Fibroblast of lung (primary cell): ENCODE measurements at places on chromosomes 6 and 20.
A peak's percentile ranks its signal among the peaks of the same experiment; 100 is the strongest.

DNA sequence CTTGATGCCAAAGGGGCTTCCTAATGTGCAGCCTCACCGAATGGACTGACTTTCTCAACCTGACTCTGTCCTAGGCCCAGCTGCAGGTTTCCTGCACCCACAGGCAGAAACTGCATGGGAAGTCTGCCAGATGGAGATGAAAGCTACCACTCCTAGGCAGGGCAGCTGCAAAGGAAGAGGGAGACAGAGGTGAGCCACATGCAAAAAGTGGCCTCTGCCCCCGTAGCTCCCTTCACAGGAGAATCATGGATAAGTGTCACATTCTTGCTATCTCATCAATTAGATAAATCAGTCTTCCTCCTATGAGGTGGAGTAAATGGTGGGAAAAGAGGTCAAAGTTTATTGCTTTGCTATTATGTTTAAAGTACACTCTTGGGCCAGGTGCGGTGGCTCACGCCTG is 191.3 kb downstream of the ALDH8A1 start:
- DNase-seq = no peak
- H3K27ac ChIP-seq = no peak overlapping the region
- H3K27me3 ChIP-seq = no peaks in the 10 kb centered on the region
- no peak overlapping the region for H3K4me3 ChIP-seq
- H3K36me3 ChIP-seq = no peaks in the 10 kb centered on the region
- H3K4me1 ChIP-seq = no peaks in the 10 kb centered on the region

DNA sequence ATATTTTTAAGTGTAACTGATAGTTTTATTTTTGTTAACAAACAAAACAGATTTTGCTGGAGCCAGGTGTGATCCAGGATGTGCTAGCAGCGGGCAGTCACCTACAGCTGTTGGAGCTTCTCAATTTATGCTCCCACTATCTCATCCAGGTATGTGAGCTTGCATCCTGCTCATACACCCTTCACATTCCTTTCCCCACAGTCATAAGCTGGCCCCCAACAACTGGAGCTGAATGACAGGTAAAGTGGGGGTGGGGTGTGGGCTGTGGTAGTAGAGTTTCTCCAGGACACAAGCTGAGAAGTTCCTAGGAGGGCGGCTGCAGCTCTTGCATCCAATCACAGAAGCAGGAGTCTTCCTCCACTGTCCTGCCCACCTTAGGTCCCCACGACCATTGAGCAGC is 140.1 kb downstream of the KLHL32 start:
- H3K27ac ChIP-seq = no peak overlapping the region
- H3K4me1 ChIP-seq = no peaks in the 10 kb centered on the region
- peaks cover 2% of the 10 kb centered on the region for H3K27me3 ChIP-seq
- DNase-seq = no peak
- no peak overlapping the region for H3K4me3 ChIP-seq
- H3K36me3 ChIP-seq = no peaks in the 10 kb centered on the region

GRCh38 chr20:40686893-40687292 is 2.1 kb downstream of the MAFB start:
- no peaks in the 10 kb centered on the region for H3K4me1 ChIP-seq
- DNase-seq = no peak
- H3K4me3 ChIP-seq = peak overlapping the region; percentile 76
- no peak overlapping the region for H3K27ac ChIP-seq
- H3K36me3 ChIP-seq = no peaks in the 10 kb centered on the region

- H3K27ac ChIP-seq = no peak overlapping the region
- H3K4me1 ChIP-seq = peaks cover 11% of the 10 kb centered on the region
- DNase-seq = no peak
- no peaks in the 10 kb centered on the region for H3K27me3 ChIP-seq
- H3K4me3 ChIP-seq = no peak overlapping the region
Measured at GRCh38 chr6:78597966-78598365, 269.4 kb upstream of the IRAK1BP1 start.

- H3K36me3 ChIP-seq = no peaks in the 10 kb centered on the region
- H3K27ac ChIP-seq = no peak overlapping the region
- no peak overlapping the region for H3K4me3 ChIP-seq
- no peak for DNase-seq
- H3K27me3 ChIP-seq = no peaks in the 10 kb centered on the region
Measured at GRCh38 chr6:163659803-163660202, 245.3 kb downstream of the QKI start.

GRCh38 chr6:44650495-44650894 is 263.0 kb downstream of the CDC5L start:
- DNase-seq = no peak
- H3K4me3 ChIP-seq = no peak overlapping the region
- no peak overlapping the region for H3K27ac ChIP-seq
- no peaks in the 10 kb centered on the region for H3K27me3 ChIP-seq
- no peaks in the 10 kb centered on the region for H3K4me1 ChIP-seq
- no peaks in the 10 kb centered on the region for H3K36me3 ChIP-seq

- no peak overlapping the region for H3K27ac ChIP-seq
- no peaks in the 10 kb centered on the region for H3K36me3 ChIP-seq
- H3K4me1 ChIP-seq = no peaks in the 10 kb centered on the region
- no peak for DNase-seq
- H3K27me3 ChIP-seq = no peaks in the 10 kb centered on the region
- H3K4me3 ChIP-seq = no peak overlapping the region
Measured at GRCh38 chr20:30502670-30503069, 754.8 kb upstream of the DEFB115 start.

GRCh38 chr20:16974080-16974854 is 226.1 kb downstream of the OTOR start:
- H3K4me3 ChIP-seq = no peak overlapping the region
- no peaks in the 10 kb centered on the region for H3K27me3 ChIP-seq
- H3K4me1 ChIP-seq = no peaks in the 10 kb centered on the region
- no peak for DNase-seq
- no peak overlapping the region for H3K27ac ChIP-seq
- no peaks in the 10 kb centered on the region for H3K36me3 ChIP-seq

- DNase-seq = no peak
- H3K27ac ChIP-seq = no peak overlapping the region
- no peaks in the 10 kb centered on the region for H3K36me3 ChIP-seq
- H3K4me3 ChIP-seq = no peak overlapping the region
- H3K4me1 ChIP-seq = no peaks in the 10 kb centered on the region
Measured at GRCh38 chr20:20765696-20766365, 53.4 kb upstream of the RALGAPA2 start.

GRCh38 chr20:44523746-44524145 is 1.9 kb upstream of the SERINC3 start:
- H3K4me1 ChIP-seq = peaks cover 2% of the 10 kb centered on the region
- no peaks in the 10 kb centered on the region for H3K27me3 ChIP-seq
- H3K36me3 ChIP-seq = no peaks in the 10 kb centered on the region
- no peak overlapping the region for H3K27ac ChIP-seq

GRCh38 chr6:154460306-154461071 is 50.0 kb downstream of the CNKSR3 start:
- H3K4me3 ChIP-seq = no peak overlapping the region
- no peaks in the 10 kb centered on the region for H3K36me3 ChIP-seq
- H3K27ac ChIP-seq = no peak overlapping the region
- H3K27me3 ChIP-seq = no peaks in the 10 kb centered on the region
- DNase-seq = peak; percentile 55

GRCh38 chr6:15829156-15829555 is 166.3 kb upstream of the DTNBP1 start:
- H3K4me3 ChIP-seq = no peak overlapping the region
- H3K27ac ChIP-seq = no peak overlapping the region
- H3K4me1 ChIP-seq = no peaks in the 10 kb centered on the region
- H3K36me3 ChIP-seq = no peaks in the 10 kb centered on the region

DNA sequence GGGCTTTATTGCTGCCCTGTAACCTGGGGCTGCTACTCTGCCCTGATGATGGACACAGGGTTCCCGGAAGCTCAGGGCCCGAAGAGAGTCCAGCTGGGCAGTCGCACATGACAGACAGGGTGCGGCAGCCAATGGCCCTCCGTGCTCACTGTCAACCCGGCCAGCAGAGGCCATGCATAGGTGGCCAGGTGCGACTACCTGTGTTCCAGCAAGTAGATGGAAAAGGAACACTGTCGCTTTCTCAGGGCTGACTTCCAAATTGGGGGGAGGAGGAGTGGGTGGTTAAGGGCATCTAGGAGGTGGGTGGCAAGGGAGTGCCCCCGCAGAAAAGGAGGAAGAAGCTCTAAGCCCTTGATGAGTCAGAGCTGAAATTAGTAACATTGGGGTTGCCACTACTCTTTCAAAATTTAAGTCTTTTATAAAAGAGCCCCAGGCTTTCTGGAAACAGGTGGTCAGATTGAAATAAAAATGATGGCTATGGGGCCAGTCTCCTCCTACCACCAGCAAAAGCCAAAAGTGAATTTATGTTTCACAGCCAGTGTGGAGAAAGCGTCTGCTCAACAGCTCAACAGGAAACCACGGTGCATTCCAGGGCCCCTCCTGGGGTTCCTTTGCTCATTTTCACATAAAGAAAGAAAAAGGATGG is 2.3 kb upstream of the RAMACL start:
- H3K4me1 ChIP-seq = peaks cover 6% of the 10 kb centered on the region
- H3K36me3 ChIP-seq = no peaks in the 10 kb centered on the region
- no peak overlapping the region for H3K27ac ChIP-seq
- H3K27me3 ChIP-seq = no peaks in the 10 kb centered on the region
- no peak overlapping the region for H3K4me3 ChIP-seq
- DNase-seq = peak; percentile 85

DNA sequence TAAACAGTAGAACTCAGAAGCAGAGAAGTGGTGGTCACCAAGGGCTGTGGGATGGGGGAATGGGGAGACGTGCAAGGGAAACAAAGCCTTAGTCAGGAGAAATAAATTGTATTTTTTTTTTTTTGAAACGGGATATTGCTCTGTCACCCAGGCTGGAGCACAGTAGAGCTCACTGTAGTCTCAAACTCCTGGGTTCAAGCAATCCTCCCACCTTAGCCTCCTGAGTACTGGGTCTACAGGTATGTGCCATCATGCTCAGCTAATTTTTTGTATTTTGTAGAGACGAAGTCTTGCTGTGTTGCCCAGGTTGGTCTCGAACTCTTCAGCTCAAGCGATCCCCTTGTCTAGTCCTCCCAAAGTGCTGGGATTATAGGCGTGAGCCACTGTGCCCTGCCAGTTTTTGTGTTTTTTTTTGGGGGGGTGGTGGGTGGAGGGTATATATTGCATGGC is 3.4 kb downstream of the HSPA1B start:
- DNase-seq = no peak
- peak overlapping the region; percentile 42 for H3K27ac ChIP-seq
- peaks cover 2% of the 10 kb centered on the region for H3K4me1 ChIP-seq
- no peaks in the 10 kb centered on the region for H3K36me3 ChIP-seq
- H3K4me3 ChIP-seq = peak overlapping the region; percentile 35

DNA sequence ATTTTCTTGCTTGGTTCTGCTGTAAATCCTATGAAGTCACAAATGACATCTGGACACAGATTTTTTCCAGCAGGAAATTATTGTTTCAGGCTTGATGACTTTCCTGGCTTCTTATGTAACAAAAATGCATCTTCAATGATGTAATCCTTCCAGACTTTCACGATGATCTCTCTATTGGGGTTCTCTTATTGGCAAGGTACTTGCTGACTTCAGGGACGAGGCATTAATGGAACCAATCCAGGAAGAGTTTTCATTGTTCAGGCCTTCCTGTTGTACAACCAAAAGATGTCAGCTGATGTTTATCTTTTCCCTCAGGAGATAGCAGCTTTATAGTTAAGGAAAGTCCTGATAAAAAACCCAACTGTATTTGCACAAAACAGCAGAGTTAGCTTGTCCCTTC is 118.5 kb upstream of the MMS22L start:
- no peak overlapping the region for H3K4me3 ChIP-seq
- H3K27me3 ChIP-seq = no peaks in the 10 kb centered on the region
- no peaks in the 10 kb centered on the region for H3K4me1 ChIP-seq
- H3K27ac ChIP-seq = no peak overlapping the region
- no peaks in the 10 kb centered on the region for H3K36me3 ChIP-seq

- H3K27ac ChIP-seq = no peak overlapping the region
- H3K27me3 ChIP-seq = no peaks in the 10 kb centered on the region
- no peak overlapping the region for H3K4me3 ChIP-seq
- no peaks in the 10 kb centered on the region for H3K4me1 ChIP-seq
Measured at GRCh38 chr6:12545619-12546409, 170.8 kb upstream of the PHACTR1 start.

GRCh38 chr20:57622201-57622570 is 2.0 kb upstream of the ZBP1 start:
- no peak overlapping the region for H3K27ac ChIP-seq
- no peaks in the 10 kb centered on the region for H3K27me3 ChIP-seq
- no peak overlapping the region for H3K4me3 ChIP-seq
- no peaks in the 10 kb centered on the region for H3K4me1 ChIP-seq
- no peak for DNase-seq
- no peaks in the 10 kb centered on the region for H3K36me3 ChIP-seq

DNA sequence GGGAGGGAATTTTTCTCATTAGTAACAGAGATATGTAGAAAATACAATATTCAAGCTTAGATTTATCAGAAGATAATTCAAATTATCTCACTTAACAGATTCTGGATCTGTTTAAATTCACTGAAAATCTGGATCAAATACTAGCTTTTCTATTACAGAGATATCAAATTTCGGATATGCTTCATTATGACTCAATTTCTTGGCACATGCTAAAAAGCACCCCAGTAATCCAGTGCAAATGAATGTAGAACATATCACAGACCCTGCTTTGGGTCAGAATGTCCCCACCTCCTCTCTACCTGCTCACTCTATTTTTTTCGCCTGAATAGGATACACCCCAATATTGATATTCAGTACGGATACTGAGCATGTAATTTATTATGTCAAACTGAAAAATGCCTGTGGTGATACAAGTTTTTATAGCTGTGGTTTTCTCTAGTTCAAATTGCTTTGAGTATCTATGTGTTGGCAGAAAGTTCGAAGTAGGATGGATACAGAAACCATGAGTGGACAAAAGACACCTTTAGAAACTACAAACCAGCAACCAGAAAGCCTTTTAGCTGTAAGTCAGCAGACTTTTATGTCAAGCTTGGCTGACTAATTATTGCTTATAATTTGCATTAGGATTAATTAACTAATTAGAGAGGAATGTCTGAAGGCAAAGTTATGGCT is 290.0 kb downstream of the TFAP2B start:
- no peak overlapping the region for H3K4me3 ChIP-seq
- H3K27ac ChIP-seq = no peak overlapping the region

GRCh38 chr20:62804627-62805154 is at the start of gene OGFR:
OGFR (plus strand) TSS chr20:62804835; CDS start chr20:62804860, 25 bp downstream.
- H3K27ac ChIP-seq = peak within 1 kb of the TSS; percentile 77
- DNase-seq = peak; percentile 50
- H3K4me1 ChIP-seq = no peaks in the 10 kb centered on the region

- no peaks in the 10 kb centered on the region for H3K4me1 ChIP-seq
- peak; percentile 84 for DNase-seq
- no peaks in the 10 kb centered on the region for H3K27me3 ChIP-seq
- no peak overlapping the region for H3K27ac ChIP-seq
Measured at GRCh38 chr6:67045076-67045475, 1338.0 kb upstream of the EYS start.

- peak overlapping the region; percentile 97 for H3K27ac ChIP-seq
- DNase-seq = peak; percentile 93
- H3K4me1 ChIP-seq = peaks cover 7% of the 10 kb centered on the region
Measured at GRCh38 chr6:26021350-26022131, 58.9 kb downstream of the TRIM38 start.
